ENCODE measurements at places on chromosomes 6 and 20. TPM values are rescaled to one million over a fixed set of nuclear protein-coding genes. Genes with fewer than 3 reads are reported as not detected.

FABP7 gene
- not detected for total RNA-seq

SLC35D3 gene
- 1.4 TPM for total RNA-seq

DEK gene
- 236 TPM for total RNA-seq

SNPH gene
- total RNA-seq: 6.4 TPM

TPX2 gene
- 1.8 TPM for total RNA-seq

EPB41L1 gene
- 61.8 TPM for total RNA-seq

ZKSCAN8 gene
- 21.6 TPM for total RNA-seq

GPR6 gene
- total RNA-seq: not detected

COL11A2 gene
- 1.4 TPM for total RNA-seq

VSX1 gene
- not detected for total RNA-seq

- peak; percentile 50 for DNase-seq
Observed at GRCh38 chr6:170098428-170099170, 192.3 kb downstream of the DLL1 start.

DNA sequence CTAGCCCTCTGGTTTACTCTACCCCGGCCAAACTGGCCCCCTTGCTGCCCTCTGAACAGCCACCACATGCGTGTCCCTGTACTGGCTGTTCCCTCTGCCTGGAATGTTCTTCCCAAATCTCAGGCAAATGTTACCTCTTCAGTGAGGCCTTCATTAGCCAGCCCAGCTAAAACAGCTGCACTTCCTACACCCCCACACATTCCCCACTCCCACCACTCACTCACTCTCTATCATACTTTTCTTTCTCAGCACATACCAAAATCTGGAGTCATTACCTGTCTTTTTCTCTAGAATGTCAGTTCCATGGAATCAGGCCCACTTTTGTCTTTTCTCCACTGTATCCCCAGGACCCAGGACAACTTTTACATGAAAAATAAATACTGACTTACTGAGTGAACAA, 401.2 kb upstream of the SULF2 start:
- no peak for DNase-seq

GRCh38 chr20:47127999-47128398, 228.5 kb downstream of the ZMYND8 start:
- DNase-seq: no peak

GRCh38 chr6:78629154-78629721, 238.1 kb upstream of the IRAK1BP1 start:
- no peak for DNase-seq

DNA sequence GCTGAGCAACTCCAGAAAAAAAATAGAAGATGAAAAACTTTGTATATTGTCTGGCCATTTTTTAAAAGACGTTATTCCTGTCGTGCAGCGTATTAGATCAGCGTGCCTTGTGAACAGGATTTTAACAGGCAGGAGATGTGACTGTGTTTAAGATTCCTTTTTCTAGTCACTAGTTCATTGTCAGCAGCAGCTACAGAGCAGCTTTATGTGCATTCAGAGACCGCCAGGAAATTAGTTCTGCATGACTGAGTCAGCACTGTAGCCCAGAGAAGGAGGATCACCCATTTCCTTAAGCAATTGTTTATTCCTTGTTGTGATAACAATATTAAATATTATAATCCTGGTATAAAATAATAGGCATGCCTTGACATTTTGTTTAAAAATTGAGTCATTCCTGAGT, 75.4 kb upstream of the ADGRB3 start:
- no peak for DNase-seq

DNA sequence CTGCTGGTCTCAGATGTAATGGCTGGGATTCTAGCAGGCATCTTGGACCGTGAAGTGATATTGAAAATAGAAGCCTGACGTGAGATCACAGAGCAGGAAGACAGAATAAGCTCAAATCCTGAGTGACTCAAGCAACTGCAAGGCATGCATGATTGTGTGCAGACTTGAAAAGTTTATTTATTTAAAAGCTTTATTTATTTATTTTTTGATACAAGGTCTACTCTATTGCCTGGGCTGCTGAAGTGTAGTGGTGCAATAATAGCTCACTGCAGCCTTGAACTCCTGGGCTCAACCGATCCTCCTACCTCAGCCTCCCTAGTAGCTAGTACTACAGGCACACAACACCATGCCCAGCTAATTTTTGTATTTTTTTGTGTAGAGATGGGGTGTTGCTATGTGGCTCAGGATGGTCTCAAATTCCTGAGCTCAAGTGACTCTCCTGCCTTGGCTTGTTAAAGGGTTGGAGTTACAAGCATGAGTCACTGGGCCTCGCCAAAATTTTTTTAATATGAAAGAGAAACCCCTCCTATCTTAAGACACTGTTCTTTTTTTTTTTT, 40.1 kb upstream of the RNF144B start:
- no peak for DNase-seq

GRCh38 chr6:13575377-13575775, 975 bp downstream of the SIRT5 start:
- no peak for DNase-seq

DNA sequence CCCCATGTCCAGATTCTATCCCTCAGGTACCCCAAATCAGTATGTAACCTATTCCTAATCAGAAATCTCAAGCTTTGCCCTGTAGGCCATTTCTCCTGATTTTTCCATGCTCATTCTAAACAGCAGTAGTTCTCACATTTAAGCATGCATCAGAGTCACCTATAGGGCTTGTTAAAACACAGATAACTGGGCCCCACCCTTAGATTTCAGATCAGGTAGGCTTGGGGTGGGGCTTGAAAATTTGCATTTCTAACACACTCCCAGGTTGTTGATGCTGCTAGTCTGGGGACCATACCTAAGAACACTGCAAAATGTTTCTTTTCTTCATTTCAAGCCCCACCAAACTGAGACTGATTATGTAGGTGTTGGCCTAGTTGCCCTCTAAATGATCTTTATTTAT, 621.2 kb upstream of the FLRT3 start:
- DNase-seq: no peak

DNA sequence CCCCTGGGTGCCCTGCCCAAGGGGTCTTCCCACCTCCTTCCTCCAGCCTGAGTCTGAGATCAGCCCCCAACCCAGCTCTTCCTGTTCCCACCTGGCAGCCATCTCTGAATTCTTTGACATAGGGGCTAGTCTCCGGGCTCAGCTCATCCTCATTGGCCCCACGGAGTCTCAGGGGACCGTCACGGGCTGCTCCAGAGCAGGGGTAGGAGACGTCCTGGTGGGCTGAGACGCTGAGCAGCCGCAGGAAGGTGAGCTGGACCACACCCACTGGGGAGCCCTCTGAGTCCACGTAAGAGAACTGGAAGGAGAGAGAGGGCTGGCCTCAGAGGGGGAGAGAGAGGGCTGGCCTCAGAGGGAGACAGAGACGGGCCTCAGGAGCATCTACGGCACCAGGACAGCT, 28.1 kb downstream of the COL11A2 start:
- DNase-seq: no peak

DNA sequence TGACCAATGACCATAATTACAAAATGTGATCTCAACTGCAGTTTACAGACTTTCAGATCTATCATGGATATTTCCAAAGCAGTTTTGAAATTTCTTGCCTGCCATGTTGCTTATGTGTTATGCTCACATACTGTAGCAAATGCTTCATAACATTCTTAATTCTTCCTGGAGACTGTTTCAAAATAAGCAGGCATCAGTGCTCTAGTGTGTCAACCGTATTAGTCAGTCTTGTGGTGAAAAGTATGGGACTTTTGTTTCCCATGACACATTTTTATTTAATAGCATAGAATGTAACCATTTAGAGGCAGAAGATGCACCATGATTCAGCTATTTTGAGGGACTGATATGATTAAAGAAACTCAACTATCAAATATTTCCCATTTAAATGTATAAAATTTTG, 1.7 kb downstream of the POPDC3 start:
- no peak for DNase-seq

- DNase-seq: no peak
Observed at GRCh38 chr20:20173254-20173653, 120.9 kb downstream of the CFAP61 start.

DNA sequence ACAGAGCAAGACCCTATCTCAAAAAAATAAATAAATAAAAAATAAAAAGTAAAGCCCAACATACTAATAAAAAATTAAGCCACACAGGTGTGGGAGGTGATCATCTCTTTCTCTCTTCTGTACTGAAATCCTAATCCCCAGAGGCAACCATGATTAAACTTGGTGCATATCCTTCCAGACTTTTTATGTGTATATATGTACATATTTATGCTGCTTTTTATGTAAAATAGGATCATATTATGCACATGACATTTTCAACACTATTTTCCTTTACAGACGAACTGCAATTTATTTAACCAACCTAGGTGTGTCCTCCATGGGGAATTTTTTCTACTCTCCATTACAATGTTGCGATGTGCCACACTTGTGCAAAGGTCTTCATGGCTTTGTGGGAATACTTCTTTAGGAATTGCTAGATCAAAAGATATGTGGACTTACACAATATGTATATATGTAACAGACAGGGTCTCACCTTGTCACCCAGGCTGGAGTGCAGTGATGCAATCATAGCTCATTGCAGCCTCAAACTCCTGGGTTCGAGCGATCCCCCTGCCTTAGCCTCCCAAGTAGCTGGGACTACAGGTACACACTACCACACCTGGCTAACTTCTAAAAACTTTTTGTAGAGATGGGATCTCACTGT, 23.7 kb downstream of the RMND1 start:
- no peak for DNase-seq

DNA sequence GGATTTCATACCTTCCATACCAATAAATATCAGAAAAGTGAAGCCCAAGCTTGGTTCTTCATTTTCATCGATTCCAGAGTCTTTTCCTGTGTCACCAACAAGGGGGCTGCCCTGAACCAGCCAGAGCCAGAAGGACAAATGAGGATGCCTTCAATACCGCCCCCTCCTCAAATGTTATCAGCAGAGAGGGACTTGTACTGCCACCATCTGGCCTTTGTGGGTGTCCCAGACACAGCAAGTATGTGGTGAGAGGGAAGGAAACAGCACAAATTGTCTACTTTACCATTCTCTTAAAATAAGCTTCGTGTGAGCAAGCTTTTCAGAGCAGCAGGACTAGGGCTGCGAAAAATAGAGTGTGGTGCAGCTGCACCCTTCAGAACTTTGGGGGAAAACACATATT, 165.3 kb downstream of the SOBP start:
- no peak for DNase-seq

DNA sequence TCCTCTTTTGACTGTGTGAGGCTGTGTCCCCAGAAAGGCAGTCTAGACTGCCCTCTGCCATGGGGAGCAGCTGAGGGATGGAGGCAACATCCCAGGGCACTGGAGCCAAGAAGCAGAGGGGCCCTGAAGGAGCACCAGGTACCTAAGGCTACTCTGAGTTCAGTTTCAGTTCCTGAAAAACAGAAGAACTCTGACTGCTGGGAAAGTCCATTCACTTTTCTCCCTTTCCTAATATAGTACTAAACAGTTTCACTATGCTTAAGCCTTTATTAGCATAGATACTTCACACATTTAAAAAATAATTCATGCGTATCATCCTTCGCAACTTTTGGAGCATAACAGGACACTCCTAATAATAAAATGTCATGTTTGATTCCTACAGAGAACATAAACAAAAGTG, 130.0 kb downstream of the FOXC1 start:
- DNase-seq: no peak

GRCh38 chr20:2559651-2560050, 23.3 kb downstream of the TMC2 start:
- no peak for DNase-seq

GRCh38 chr20:10634683-10635411, 39.0 kb downstream of the JAG1 start:
- no peak for DNase-seq

DNA sequence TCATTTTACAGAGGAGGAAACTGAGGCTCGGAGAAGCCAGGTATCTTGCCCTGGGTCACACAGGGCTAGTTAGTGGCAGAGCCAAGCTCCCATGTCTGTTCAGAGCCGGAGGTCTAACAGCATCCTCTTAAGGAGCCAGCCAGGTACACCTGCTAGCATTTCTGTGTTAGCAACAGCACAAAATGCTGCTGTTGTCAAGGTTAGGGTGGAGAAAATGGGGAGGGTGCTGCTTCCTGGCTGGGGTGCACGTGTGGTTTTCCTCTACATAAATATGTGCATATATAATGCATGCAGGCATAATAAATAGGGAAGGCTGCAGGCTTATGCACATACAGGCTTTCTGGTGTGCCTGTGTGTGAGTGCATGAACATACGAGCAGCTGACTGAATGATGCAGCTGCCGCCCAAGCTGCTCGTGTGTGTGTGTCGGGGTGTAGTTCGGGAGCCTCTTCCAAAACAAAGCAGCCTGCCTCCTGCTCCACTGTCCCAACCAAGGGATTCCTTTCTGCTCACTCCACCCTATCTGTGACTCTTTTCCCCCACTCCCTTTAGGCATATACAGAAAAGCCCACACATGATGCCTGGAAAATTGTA, 86.6 kb downstream of the CD40 start:
- DNase-seq: no peak

DNA sequence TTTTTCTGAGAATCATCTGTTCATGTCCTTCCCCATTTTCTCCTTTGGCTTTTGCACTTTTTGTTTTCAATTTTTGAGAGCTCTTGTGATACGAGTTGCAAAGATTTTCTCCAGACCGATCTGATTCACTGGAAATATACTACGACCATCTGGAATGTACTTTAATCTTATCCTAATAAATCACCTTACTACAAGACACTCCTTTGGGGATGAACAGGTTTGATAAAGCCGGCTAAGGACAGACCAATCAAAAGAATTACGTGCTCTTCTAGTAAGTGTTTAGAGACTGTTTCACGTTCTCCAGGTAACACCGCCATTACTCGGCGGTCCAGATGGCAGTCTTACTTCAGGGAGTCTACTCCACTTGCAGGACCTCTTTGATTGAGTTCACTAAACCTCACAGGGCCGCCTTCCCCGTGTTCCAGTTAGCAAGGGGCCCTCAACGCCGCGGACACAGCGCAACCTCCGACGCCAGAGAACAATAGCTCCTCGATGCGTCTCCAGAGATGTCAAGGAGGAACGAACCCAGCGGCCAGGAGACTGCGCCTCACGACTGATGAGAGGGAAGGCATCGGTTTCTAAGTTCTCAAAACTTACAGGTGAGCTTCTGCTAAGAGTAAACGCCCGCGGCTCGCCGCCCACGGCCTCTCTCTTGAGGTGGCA, 920 bp upstream of the WTAP start:
- no peak for DNase-seq

DNA sequence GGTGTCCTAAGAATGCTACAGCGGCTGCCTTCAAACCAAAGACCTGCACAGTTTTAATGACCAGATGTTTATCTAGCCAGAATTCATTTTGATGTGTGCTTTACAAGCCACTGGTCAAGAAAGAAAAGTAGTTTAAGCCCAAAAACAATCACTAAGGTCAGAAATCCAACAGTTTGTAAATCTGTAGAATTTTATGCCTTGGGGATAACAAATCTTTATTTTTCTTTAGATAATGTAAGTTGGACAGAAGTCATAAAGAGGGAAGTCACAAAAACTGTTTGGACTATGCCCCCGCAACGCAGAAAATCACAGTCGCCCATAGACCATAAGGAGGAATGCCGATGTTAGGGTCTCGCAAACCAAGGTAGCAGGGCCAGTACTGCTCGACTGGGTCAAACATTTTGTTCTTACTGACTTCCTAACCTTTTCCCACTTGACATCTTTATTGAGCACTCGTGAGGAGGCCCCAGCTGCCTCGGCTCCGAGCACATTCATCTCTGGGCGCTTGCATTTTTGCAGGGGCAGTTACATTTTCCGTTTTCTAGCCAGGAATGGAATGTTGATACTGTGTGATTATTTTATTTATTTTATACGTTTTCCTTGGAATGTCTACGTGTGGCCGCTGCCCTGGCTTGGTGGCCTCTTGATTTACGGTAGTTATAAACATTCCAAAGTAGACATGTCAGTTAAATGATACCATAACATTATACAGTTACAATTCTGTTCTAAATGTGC, 56.7 kb upstream of the APCDD1L start:
- DNase-seq: peak; percentile 76

- DNase-seq: no peak
Observed at GRCh38 chr6:124858564-124858963, 103.7 kb upstream of the RNF217 start.
